ENCODE measurements at places on chromosomes 16 and 17.

- no peak for DNase-seq
These were observed at the start of gene TSPOAP1 for GRCh38 chr17:58328195-58329034. Gene TSPOAP1 (minus strand): TSS chr17:58328795. CDS start chr17:58327920, 875 bp downstream.

DNA sequence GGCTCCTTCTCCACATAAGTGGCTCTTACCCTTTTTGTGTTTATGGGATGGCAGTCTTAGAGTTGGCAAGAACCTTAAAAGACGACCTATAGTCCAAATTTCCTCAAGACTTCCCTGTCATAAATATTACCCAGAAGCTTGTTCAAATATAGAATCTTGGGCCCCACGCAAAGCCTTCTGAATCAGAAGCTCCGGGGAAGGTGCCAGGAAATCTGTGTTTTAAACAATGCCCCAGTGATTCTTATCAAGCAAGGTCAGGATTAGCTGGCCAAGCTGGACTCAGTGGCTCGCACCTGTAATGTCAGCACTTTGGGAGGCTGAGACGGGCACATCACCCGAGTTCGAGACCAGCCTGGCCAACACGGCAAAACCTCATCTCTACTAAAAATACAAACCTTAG, 85.7 kb downstream of the TIMM22 start:
- no peak for DNase-seq

GRCh38 chr16:65125871-65126270, 4.0 kb upstream of the CDH11 start:
- DNase-seq, result no peak

DNA sequence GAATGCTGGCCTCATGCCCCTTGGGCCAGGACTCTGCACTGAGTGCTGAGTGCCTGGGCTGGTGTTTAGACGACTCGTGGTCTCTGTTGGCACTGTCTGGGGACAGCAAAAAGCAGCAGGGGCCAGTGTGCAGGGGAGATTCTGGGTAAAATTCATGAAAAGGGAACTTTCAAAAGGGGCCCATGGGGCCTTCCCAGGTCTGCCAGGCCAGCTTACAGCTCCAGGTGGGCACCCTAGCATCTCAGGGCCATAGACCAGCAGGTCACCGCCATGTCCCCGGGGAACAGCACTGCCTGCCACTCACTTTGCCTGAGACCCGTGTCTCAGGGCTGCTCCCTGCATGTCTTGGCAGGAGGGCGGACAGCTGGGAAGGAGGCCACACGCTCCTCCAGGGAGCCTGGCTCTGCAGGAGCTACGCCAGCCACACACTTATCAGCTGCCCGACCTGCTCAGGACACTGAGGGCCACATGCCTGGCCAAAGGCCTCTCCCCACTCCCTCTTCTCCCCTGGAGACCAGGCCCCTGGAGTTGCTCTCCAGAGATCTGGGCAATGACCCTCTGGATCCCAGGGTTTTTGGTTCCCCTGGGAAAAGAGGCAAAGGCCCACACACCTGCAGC, 8.8 kb upstream of the FASN start:
- DNase-seq, result peak; percentile 55

DNA sequence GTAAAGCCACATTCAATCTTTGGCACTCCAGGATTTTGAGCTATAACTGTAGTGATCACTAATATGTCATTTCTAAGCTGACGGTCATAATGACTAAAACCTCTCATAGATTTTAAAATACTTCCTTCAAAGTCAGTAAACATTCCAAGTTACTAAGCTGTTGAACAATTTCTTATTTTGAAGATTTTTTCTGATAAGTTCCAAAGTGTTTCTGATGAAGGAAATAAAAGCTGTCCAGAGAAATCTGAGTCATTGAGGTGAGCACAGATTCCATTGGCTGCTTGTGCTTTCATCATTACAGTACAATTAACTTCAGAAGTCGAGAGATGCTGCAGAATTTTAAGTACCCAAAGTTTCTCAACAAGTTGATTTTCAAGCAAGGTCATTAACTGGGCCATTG, 23.9 kb downstream of the NLRC5 start:
- no peak for DNase-seq

GRCh38 chr17:1724869-1725641, 551 bp downstream of the WDR81 start:
- DNase-seq, result no peak

DNA sequence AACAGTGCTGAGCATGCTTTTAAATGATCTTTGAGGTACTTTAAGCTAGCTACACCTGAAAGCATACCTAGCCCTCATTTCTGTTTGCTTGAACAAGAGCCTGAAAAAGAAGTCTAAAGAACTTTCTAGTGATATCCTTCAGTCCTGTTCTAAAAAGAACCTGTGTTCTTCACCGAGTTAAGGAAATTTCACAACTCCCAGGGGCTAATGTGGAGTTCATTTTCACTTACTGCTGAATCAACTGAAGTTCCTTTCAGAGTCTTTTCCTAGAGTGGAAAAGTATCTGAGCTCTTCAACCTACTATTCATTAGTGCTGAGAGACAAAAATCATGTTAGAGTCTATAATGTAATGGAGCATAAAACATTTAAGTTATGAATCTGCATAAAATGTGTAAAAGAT, 66.9 kb downstream of the CHD9 start:
- DNase-seq, result no peak

DNA sequence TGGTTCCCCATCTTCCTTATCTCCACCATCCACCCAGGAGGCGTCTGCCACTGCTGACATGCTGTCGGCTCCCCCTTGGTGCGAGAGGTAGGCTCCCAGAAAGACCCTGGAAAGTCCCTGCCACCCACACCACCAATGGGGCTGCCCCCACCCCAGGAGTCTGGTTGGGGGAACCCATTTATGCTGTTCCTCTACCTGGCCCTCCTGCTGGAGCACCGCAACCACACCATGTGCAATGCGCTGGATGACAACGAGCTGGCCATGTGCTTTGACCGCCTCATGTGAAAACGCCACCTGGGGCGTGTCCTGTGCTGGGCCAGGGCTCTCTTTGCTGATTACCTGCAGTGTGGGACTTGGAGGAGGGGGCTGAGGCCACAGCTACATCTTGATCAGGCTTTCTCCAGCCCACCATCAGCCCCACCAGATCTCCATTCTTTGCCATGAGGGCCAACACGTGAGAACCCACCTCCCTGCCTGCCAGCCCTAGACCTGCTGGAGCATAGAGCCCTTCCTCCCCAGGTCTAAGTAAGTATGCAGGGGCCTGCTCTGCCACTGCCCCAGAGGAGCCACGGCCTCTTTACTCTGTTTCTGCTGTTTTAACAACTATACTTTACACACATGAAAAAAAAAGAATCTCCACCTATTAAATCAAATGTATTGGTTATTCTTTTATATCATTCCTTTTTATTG, 7.9 kb upstream of the ALDH3A1 start:
- DNase-seq, result no peak
